ENCODE measurements at places on chromosomes 16 and 17.

DNA sequence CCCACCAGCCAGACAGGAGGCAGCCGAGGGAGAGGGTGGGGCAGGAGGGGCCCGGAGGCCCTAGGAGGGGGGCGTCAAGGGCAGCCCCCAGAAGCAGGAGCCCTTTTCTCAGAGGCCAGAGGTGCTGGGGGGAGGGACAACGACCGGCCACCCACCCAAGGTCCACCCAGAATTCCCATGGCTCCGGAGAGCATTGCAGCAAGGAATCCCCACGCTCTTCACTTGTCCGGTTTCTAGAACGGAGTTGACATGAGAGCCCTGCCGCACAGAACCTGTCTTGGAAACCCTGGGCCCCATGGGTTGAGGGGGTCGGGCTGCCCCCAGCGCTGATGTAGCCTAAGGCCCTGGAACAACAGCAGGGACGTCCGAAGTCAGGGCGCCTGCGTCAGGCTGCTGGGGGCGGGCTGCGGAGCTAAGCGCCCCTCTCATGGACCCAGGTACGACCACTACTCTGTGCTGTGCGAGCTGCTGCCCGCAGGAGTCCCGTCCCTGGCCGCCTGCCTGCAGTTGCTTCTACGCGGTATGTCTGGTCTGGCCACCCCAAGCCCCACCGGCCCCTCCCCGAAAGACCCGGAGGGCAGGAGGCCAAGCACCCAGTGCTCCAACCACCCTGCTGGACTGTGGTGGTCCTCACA, 11.2 kb downstream of the CYBC1 start:
- no peak for DNase-seq

DNA sequence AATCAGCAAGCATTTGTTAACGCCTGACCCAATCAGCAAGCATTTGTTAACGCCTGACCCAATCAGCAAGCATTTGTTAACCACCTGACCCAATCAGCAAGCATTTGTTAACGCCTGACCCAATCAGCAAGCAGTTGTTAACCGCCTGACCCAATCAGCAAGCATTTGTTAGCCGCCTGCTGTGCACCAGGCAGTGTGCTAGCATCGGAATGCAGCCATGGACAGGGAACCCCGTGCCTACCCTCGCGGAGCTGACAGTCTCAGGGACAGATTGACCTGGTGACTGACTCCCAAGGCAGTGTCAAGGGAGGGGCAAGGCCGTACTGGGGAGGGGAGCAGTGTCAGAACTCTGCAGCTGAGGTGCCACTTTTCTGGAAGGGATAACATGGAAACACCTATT, 66.9 kb downstream of the ABR start:
- no peak for DNase-seq

DNA sequence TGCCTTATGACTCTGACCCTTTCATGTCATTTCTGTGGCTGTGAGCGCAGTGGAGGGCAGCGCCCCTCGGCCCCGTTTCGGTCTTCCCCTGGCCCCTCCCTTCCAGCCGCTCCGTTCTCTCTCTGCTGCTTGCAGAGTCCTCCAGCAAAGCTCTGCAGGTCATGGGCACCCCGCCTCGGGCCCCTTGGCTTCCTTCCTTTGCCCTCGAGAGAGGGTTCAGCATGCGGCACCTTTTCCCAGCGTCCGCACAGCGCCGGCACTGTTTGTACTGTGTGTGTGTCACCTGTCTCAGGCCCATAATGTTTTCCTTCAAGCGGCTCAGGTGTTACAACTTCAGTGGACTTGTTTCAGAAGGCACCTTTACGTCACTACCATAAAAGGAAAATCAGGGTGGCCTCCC, 98.5 kb downstream of the RAP1GAP2 start:
- no peak for DNase-seq

DNA sequence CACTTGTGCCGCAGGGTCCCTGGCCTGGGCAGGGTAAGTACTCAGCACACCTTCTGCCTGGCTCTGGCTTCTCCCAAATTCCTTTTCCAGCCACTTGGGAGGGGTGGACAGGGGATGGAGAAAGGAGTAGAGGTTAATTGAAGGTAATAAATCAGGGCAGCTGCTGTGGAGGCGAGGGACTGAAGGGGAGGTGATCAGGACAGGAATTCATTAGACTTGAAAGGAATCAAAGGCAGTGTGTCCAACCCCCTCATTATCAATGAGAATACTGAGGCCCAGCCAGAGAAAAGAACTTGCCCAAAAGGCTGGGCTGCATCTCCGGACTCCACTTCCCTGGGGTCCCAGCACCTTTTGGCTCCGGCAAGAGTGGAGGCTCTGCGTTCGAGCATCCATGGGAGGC, 2.4 kb downstream of the SOST start:
- no peak for DNase-seq

GRCh38 chr17:55285340-55286301, 20.9 kb downstream of the HLF start:
- no peak for DNase-seq

GRCh38 chr16:85101956-85102630, 10.2 kb downstream of the CIBAR2 start:
- no peak for DNase-seq

- no peak for DNase-seq
Measured at GRCh38 chr16:55078699-55079410, 148.2 kb downstream of the IRX5 start.

- no peak for DNase-seq
Measured at GRCh38 chr16:7182510-7183109, 150.0 kb upstream of the RBFOX1 start.

DNA sequence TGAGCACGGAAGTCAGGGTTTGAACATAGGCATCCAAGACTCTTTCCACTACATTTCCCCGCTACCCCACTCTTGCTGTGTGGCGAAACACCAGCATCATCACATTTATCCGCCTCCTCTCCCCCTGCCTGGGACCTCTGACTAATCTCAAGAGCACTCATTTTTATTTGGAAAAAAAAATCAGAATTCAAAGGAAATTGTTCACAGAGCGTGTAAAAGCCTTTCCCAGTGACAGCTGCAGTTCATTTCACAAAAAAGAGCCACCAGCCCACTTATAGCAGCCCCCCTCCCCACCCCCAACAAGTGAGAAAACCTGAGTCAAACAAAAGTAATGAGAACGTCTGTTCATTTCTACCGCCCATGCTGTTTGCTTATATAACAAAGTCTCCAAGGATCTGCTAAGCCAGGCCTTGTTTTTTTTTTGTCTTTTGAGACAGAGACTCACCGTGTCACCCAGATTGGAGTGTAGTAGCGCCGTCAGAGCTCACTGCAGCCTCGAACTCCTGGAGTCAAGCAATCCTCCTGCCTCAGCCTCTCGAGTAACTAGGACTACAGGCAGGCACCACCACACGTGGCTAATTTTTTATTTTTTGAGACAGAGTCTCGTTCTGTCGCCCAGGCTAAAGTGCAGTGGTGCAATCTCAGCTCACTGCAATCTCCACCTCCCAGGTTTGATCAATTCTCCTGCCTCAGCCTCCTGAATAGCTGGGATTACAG, 48.3 kb upstream of the HAPSTR1 start:
- DNase-seq, result no peak

DNA sequence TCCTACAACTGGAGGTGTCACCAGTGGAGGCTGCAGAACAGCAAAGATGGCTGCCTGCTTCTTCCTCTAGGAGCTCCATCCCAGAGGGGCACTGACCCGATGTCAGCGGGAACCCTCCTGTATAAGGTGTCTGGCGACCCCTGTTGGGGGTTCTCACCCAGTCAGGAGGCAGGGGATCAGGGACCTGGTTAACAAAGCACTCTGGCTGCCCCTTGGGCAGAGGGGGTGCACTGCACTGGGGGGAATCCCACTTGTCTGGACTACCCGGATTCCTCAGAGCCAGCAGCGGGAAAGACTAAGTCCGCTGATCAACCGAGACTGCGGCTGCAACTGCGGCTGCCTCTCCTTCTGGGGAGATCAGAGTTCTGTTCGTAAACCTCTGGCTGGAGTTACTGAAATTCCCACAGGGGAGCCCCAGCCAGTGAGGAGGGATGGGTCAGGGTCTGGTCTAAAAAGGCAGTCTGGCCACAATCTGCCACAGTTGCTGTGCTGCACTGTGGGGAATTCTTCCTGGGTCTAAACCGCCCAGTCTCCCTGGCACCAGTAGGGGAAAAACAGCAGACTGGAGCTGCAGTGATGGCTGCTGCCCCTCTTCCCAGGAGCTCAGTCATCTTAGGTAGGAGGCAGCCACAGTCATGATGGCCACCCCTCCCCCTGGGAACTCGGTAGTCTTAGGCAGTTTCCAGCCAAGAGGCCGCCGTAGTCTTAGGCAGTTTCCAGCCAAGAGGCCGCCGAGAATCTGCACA, 213.4 kb downstream of the CYB561 start:
- no peak for DNase-seq

- no peak for DNase-seq
Measured at GRCh38 chr17:351449-351738, 1.2 kb downstream of the RPH3AL start.

DNA sequence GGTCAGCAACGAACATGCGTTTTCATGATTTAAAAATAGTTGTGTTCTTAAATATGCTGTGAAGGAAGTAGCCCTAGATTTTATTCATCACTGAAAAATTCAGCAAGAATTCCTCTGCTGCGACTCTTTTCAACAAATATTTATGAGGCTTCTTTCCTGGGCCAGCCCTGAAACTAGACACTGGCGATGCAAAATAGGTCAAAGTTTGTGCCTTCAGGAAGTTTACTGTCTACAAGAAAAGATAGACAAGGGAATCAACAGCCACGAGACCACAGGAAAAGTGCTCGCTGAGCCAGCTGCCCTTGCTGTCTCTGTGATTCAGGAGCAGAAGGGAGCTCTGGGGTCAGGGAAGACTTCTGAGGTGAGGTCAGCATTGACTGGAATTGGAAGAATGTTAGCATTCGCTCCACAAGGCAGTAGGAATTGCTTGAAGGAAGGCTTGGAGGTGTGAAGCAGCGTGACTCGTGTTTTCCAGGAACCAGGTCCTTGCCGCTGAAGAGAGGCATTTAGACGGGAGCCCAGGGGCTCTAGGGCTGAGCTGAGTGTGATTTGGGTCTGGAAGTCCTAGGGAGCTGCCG, 1.9 kb upstream of the RPL26 start:
- DNase-seq, result no peak

DNA sequence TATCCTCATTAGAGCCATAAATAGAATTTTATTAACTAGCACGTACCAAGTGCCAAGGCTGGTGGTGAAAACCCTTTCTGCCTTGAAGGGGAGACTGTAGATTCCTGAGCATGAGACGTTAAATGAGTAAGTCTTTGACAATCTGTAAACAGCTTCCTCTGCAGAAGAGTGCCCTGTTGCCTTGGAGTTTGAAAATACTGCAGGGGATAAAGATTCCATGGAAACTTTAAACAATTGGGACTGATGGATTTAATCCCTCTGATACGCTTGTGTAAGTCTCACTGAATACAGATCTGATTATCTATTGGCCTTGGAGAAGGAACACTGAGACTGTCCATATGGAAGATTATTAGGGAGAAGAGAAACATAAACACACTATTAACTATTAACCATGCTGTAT, 1053.4 kb upstream of the RBFOX1 start:
- DNase-seq, result no peak

GRCh38 chr17:28086519-28086918, 44.0 kb downstream of the NLK start:
- DNase-seq, result no peak

GRCh38 chr17:12643822-12644221, 21.9 kb upstream of the MYOCD start:
- no peak for DNase-seq

GRCh38 chr17:48513666-48514455, 16.9 kb downstream of the HOXB1 start:
- no peak for DNase-seq

DNA sequence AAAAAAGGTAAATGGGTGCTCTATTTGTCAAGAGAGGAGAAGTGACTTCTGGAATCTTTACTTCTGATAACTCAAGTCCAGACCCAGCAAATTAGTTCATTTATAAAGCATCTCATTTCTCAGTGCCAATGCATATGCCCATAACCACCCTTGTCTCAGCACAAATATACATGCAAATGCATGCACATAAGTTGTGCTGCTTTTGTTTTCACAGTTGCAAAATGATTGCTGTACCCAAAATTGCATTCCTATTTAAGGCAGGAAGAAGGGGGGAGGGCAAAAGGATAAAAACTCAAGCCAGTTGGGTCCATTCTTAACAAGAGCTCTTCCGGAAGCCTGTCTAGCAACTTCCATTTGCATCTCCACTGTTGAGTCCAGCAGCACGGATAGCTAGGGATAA, 61.3 kb upstream of the FAM20A start:
- DNase-seq, result no peak

DNA sequence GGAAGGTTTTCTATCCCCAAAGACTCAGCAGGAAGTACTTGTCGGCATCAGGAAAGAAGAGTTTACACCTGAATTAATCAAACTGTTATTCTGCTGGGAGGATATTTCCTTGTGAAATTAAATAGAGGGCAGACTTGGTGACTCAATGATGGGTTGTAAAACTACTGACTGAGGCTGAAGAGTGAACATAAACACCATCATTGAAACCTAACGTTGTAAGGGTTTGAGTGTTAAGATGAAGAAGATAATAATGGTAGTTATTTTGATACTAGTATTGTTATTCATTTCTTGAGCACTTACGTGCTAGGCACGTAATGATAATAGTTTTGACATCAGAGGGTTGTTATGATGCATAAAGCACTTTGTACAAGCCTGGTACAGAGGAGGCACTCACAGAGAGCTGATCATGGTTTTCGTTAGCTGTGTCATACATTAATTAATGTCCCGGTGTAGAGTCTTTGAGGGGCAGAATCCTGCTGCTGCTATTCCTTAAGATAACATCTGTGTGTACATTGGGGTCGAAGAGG, 64.2 kb upstream of the CACNG3 start:
- DNase-seq, result no peak

DNA sequence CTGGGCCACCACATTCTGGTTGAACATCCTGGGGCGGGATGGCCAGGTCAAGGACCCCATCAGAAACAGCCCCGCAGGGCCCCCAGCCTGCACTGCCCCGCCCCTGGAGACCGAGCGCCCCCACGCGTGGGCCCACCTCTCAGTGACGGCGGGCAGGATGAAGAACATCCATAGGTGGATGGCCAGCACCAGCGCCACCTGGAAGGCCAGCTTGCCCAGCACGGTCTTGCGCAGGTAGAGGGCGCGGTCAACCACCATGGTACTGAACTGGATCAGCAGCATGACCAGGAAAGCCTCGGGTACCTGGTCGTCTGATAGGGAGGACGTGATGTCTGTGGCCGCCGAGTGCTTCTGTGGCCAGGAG, 13.6 kb downstream of the CTU2 start:
- no peak for DNase-seq

- DNase-seq, result no peak
Measured at GRCh38 chr16:50146479-50147435, 6.3 kb upstream of the TENT4B start.

DNA sequence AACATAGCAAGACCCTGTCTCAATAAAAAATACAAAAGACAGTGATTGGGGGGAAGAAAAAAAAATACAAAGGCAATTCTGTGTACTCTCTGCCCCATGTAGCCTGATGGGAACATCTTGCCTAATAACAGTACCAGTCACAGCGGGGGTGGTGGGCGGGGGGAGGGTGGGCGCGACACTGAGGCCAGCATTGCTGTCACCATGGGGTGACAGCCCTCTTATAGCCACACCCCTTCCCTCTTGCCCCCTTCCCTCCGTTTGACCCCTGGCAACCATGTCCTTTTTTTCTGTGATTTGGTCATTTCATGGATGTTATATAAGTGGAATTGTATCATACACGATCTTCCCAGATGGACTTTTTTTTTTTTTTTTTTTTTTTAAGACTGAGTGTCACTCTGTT, 80.9 kb downstream of the DNAH17 start:
- DNase-seq, result no peak

GRCh38 chr16:67552476-67552875, 9.8 kb upstream of the CTCF start:
- no peak for DNase-seq

All from CD4-positive, alpha-beta T cell treated with Interleukin-12 subunit alpha and Interleukin-12 subunit beta, for 1 hour (primary cell).